Spinal cord (tissue), 10 donors: ENCODE measurements at places on chromosomes 5 and 9. TPM values are rescaled to one million over a fixed set of nuclear protein-coding genes. Genes with fewer than 3 reads are reported as not detected.

Gene TAF11L11
- polyA plus RNA-seq = not detected

Gene FCN1
- polyA plus RNA-seq = 0.08 TPM

Gene PCDHA4
- 5.9 TPM for polyA plus RNA-seq

Gene SLC35A4
- polyA plus RNA-seq = 69.0 TPM

GRCh38 chr5:15489571-15490235, 10.3 kb upstream of the FBXL7 start:
- H3K36me3 ChIP-seq = no peaks in the 10 kb centered on the region
- no peak overlapping the region for H3K27ac ChIP-seq
- no peak for DNase-seq

DNA sequence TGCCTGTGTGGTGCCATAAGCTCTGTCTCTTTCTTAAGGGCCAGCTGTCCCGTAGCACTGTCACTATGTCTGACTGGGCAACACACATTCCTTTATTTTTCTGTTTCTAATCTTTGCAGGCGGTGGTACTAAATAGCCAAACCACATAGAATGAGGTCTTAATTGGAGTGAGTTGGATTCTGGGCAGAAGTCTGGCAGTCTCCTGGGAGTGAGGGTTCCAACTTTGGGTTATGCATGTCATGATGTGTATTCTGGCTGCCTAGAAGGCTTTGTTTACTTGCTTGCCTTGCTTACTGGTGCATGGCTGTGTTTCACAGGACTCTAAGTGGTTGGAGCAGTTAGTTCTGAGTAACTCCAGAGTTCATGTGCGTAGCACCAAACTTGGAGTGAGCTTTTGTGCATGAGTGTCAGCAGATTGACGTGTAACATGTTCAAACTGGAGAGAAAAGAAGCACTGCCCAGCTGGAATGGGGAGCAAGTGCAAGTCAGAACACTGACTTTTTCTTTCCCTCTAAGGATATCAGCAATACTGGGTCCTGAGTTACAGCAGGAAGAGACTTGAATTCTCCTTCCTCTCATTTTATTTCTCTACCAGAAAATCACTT, 185.8 kb downstream of the PCSK1 start:
- H3K27me3 ChIP-seq = no peaks in the 10 kb centered on the region
- H3K4me3 ChIP-seq = no peak overlapping the region

- no peak overlapping the region for H3K27ac ChIP-seq
- DNase-seq = no peak
- no peak overlapping the region for H3K4me3 ChIP-seq
- no peaks in the 10 kb centered on the region for H3K27me3 ChIP-seq
- peaks cover 7% of the 10 kb centered on the region for H3K4me1 ChIP-seq
Observed at GRCh38 chr5:170701334-170701733, 82.2 kb upstream of the GABRP start.

GRCh38 chr5:56412601-56413379, 179.7 kb upstream of the ANKRD55 start:
- H3K27ac ChIP-seq = no peak overlapping the region
- no peaks in the 10 kb centered on the region for H3K27me3 ChIP-seq
- peaks cover 5% of the 10 kb centered on the region for H3K4me1 ChIP-seq
- no peak overlapping the region for H3K4me3 ChIP-seq
- DNase-seq = peak; percentile 21
- H3K36me3 ChIP-seq = no peaks in the 10 kb centered on the region

GRCh38 chr5:176796411-176796810, 13.9 kb upstream of the UNC5A start:
- no peak overlapping the region for H3K27ac ChIP-seq
- peaks cover 28% of the 10 kb centered on the region for H3K27me3 ChIP-seq
- peaks cover 41% of the 10 kb centered on the region for H3K4me1 ChIP-seq

GRCh38 chr5:58069846-58070245, 390.0 kb downstream of the PLK2 start:
- DNase-seq = no peak
- no peak overlapping the region for H3K4me3 ChIP-seq
- H3K27ac ChIP-seq = no peak overlapping the region
- H3K4me1 ChIP-seq = no peaks in the 10 kb centered on the region
- no peaks in the 10 kb centered on the region for H3K27me3 ChIP-seq
- H3K36me3 ChIP-seq = no peaks in the 10 kb centered on the region

GRCh38 chr5:179257176-179257682, 88.0 kb downstream of the ADAMTS2 start:
- no peak for DNase-seq
- peaks cover 58% of the 10 kb centered on the region for H3K4me1 ChIP-seq
- peak overlapping the region; percentile 48 for H3K27ac ChIP-seq
- H3K4me3 ChIP-seq = no peak overlapping the region
- H3K27me3 ChIP-seq = no peaks in the 10 kb centered on the region

GRCh38 chr5:158376679-158377078, 517.7 kb upstream of the CLINT1 start:
- H3K36me3 ChIP-seq = no peaks in the 10 kb centered on the region
- no peaks in the 10 kb centered on the region for H3K27me3 ChIP-seq
- H3K4me1 ChIP-seq = no peaks in the 10 kb centered on the region
- H3K4me3 ChIP-seq = no peak overlapping the region

DNA sequence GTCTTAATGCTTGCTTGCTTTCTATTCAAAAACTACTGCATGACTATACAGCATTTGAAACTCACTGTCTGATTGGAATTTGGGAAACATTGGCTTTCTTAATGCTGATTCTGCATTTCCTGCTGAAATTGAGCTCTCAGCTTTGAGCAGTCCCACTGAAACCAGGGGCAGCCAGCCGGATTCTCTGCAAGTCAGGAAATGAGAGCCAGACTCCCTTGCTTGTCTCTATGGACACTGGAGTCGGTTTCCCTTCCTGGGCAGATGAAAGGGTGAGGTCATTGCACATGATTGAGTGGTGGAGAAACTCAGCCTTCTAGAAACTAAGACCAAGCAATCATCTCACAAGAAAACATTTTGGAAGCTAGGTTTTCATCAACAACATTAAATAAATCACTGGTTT, 119.7 kb upstream of the SPATA31C2 start:
- H3K4me3 ChIP-seq = no peak overlapping the region
- H3K36me3 ChIP-seq = no peaks in the 10 kb centered on the region
- DNase-seq = no peak

- no peaks in the 10 kb centered on the region for H3K36me3 ChIP-seq
- no peak overlapping the region for H3K4me3 ChIP-seq
- no peaks in the 10 kb centered on the region for H3K4me1 ChIP-seq
- H3K27me3 ChIP-seq = no peaks in the 10 kb centered on the region
- no peak overlapping the region for H3K27ac ChIP-seq
Observed at GRCh38 chr9:114953959-114954358, 23.6 kb upstream of the TNFSF8 start.
